ENCODE measurements at places on chromosomes 12 and 14.

DNA sequence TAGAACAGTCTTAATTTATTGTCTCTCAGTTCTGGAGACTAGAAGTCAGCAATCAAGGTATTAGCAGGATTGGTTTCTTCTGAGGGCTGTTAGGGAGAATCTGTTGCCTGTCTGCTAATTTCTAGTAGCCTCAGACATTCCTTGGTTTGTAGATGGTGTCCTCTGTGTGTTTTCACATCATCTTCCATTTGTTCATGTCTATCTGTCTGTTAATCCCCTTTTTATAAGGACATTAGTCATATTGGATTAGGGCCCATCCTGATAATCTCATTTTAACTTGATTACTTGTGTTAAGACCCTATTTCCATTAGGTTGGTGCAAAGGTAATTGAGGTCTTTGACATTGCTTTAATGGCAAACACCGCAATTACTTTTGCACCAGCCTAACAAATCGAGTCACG is 34.3 kb downstream of the TBC1D15 start:
- DNase-seq = no peak

DNA sequence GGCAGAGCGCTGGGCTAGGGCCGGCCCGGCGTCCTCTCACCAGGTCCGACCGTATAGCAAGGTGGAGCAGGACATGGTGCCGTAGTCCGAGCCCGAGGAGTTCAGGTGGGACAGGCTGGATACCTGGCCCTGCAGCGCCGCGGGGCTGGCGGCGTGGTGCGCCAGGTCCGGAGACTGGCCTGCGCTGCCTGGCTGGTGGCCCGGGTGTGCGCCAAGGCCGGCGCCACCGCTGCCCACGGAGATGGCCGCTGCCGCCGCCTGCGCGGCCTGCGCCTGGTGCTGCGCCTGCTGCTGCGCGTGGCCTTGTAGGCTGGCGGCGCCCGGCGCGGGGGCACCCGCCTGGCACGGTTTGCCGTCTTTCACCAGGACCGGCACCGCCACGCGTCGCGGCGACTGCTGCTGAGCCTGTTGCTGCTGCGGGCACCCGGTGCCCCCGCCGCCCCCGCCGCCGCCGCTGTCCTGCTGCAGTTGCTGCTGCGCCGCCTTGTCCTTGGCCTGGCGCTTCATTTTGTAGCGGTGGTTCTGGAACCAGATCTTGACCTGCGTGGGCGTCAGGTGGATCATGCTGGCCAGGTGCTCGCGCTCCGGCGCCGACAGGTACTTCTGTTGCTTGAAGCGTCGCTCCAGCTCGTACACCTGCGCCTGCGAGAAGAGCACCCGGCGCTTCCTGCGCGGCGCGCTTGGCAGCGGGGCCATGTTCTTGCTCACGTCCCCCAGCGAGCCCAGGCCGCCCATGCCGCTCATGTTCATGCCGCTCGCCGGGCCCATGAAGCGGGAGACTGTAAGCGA is 2.6 kb downstream of the NKX2-1 start:
- DNase-seq = no peak

- no peak for DNase-seq
Measured at GRCh38 chr12:2664721-2665577, 129.8 kb upstream of the FKBP4 start.

DNA sequence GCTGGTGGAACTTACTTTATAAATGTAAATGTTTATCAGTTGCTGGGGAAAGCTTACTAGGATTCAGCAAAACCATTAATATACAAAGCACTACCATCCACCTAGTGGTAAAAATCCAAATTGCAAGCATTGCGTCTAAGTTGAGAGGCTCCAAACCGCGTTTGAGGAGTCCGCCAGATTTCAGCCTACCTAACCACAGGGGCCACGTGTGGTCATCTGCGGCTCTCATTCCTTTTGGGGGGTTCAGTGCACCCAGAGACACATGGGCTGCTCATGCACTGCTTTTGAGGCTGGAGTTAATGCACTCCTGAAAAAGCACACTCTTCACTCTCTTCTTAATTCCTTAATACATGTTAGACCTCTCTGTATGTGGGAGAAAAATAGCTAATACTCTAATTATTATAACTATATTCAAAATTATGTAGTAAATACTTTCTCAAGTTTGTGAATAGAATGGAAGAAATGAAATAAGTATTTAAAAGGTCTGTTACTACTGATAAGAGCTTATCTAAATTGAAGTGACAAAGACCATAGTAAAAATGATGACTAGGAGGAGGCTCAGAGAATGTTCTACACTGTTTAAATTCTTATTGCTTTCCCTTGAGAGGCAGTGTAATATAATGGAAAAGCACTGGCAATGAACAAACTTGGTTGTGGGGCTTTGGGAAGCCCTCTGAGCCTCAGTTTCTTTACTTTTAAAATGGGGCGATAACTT is 41.4 kb upstream of the MANSC4 start:
- no peak for DNase-seq

DNA sequence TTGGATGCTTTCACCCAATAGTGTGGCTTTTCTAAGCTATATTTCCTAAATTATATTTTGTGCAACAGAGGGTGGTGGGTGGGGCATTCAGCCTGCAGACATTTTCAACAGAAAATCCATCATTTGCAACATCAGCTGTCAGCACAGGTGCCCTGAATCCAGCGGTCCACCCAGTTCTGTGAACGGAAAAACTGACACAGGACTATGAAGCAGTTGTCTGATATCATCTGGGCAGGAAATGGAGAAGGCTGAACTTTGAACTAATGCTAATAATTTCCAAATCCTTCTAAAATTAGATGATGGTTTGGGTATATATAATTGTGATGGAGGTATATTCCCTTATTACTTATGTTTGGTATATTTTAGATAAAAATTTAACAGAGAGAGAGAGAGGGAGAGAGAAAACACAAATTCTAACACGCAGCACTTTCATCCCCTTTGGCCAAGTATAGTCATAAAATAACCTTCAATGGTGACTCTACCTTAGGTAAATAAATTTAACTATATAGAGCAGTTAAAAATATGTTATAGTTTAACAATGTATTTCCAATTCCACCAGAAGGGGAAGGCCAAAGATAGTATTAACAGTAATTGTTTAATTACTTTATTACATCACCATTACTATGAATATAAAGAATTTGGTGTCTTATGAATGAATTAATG is 58.3 kb upstream of the PTPRB start:
- no peak for DNase-seq

DNA sequence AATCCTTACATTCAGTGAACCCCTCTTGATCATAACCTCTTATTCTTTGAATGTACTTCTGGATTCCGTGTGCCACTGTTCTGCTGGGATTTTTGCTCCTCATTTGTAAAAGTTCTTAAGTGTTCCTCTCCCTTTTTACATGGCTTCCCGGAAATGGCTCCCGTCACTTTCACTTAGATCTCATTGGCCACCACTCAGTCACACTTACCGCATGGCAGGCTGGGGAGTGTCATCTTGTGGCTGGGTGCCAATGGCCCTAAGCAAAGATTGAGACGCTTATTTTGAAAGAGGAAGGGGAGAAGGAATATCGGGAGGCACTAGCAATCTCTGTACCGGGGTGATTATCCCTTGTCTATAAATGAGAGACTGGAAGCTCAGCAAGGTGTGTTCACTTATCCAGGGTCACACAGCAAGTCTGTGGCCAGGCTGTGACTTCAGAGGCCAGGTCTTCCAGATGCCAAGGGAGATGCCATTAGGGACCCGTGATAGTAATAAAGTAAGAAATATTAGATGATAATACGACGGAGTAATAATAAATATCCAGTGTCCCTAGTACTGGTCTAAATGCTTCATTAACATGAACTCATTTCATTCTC is 68.8 kb downstream of the RNFT2 start:
- no peak for DNase-seq

Data from glutamatergic neuron (in vitro differentiated cells).